ENCODE measurements at places on chromosomes 16 and 17.

DNA sequence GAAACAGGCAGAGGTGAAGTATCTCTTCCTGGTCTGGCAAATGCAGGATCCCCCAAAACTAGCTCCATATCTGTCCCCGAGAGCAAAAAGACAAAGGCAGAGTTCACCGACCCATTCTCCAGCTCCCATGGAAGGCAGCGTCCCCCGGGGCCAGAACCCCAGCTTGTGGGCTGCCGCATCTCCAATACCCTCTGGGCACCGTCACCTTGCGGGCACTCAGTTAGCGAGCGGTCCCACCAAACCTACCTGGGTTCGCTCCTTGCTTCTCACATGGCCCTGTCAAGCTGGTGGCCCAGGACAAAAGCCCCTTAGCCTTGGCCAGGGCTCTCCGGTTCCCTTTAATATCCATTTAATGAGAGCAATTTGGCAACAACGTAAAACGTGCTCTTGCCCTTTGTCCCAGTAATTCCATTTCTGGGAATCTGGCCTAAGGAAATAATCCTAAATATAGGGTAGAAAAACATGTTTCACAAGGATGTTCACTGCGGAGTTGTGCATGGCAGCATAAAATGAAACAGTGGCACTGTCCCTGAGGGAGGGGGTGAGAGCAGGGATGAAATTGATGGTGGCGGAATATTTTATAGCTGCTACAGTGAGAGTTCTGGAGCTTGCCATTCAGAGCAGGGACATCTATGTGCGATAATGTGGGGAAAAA lies 157.1 kb downstream of the CMIP start:
- no peak for DNase-seq

DNA sequence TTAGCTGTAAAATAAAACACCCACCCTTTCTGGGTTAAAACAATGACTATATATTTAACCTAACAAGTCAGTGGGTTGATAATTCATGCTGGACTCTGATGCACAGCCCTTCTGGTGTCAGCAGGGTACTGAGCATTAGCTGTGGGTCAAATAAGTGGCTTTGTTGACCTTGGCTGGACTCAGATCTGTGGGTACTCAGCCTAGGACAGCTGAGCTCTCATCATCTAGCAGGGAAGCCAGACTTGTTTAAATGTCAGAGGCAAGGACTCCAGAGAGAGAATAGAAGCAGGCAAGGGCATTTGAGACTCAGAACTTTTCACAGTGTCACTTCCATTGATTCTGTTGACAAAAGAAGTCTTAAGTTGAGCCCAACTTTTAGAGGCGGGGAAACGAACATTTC lies 1063.8 kb upstream of the CDH8 start:
- DNase-seq: no peak

DNA sequence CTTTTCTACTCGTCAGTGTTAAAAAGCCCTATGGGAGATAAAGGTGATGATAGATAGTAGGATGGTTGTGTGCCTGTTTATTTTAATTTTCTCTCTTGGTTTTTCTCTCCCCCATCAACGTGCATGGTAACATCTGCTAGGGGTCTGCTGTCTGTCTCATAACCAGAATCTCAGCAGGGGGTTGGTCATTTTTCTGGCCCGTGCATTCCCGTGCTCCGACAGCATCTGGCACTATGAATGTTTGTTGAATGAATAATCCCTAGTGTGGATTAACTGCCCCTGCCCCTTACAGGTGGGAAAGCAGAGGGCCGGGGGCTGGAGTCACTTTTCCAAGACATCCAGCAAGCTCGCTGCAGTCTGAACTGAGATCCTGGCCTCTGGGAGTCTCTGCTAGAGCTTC lies 6.3 kb downstream of the CA5A start:
- DNase-seq: no peak

DNA sequence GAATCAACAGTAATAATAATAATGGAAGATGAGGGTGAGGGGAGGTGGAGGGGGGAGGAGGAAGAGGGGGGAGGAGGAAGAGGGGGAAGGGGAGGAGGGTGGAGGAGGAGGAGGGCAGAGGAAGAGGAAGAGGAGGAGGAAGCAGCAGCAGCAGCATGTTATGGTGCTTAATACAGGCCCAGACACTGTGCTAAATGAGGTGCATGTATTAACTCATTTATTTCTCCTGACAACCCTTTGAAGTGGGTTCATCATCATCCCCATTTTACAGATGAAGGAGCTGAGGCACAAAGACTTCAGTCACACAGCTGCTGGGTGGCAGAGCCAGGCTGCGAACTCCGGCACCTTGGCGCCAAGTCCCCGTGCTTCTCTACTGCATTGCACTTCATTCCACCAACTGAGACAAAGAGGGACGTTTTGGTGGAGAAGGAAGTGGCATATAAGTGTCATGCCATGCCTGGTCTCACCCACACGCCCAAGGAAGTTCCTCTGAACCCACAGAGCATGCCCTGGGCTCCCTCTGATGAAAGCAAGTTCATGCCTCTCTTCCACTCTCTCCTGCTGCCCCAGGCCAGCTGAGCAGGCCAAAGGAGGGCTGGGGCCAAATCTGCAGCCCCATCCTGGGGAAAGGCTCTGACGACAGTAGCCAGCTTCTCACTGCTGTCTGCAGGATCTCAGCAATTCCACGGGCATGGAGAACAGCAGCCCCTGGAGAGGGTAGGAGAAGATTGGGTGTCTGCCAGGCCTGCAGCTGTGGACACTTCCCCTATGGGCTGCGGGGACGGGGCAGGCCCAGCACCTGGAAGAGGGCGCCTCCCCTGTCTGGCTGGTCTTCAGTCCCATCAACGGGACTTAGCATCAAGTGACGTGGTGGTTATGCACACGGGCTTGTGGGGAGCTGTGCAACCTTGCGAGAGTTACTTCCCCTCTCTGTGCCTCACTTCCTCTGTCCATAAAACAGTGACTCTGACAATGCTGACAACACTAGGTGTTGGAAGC lies 21.8 kb downstream of the XYLT1 start:
- DNase-seq: no peak

GRCh38 chr17:79617304-79617703 lies 6.5 kb upstream of the RBFOX3 start:
- no peak for DNase-seq

DNA sequence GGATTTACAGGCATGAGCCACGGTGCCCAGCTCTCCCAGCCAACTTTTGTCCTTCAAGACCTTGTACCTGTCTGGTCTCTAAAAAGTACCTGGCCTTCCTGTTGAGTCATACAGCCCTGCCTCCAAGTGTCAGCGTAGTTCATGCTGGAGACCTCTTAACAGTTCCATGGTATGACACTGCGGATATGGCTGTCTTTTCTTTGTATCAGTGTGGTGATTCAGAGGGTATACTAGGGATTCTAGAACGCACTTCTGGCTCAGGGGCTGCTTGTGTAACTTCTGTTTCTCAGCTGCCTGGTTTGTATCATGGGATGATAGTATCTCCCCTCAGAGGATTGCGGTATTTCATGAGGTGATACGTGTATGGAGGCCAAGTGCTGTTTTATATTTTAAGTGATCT lies 2.0 kb upstream of the TMEM11 start:
- DNase-seq: peak; percentile 84

DNA sequence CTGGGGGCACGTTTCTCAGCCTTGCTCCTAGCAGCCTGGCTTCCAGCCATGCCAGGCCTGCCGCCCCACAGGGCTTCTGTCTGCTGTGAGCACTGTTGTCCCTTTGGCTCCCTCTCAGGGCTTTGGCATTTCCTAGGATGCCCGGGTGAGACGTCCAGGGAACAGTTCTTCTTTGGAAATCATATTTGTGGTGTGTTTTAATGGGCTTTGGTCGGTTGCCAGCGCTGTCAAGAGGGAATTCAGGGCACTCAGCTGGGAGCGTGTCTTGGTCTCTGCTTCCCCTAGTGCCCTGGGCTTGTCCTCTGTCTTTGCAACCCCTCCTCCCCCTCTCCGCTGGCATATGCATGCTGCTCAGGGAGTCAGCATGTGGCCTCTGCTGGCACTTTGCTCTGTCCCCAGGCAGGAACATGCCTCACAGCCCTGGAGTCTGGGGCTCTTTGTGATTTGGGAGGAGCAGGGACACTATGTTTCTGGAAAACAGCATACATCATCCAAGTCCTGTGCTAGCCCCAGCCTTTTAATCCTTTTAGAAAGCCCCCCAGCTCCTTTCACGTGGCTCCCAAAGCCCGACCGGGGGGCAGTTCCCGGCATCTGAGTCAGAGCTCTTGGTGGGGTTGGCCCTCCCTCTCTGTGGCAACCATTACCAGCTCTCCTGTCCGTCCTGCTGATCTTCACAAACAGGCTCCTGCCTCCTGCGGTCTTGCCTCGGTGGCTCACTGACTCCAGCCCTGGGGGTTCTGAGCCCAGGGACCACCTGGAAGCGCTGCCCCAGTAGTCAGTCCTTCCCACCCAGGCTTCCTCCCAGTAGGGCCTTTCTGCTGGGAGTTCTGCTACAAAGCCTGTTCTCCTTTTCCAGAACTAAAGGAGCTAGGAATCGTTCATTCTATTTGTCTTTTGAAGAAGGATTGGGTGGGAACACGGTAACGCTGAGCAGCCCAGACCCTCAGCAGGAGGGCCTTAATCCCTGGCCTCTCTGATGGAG lies 26.7 kb downstream of the SAP30BP start:
- peak; percentile 57 for DNase-seq

- peak; percentile 27 for DNase-seq
Measured at GRCh38 chr17:8155231-8155995, 3.2 kb upstream of the PER1 start.

DNA sequence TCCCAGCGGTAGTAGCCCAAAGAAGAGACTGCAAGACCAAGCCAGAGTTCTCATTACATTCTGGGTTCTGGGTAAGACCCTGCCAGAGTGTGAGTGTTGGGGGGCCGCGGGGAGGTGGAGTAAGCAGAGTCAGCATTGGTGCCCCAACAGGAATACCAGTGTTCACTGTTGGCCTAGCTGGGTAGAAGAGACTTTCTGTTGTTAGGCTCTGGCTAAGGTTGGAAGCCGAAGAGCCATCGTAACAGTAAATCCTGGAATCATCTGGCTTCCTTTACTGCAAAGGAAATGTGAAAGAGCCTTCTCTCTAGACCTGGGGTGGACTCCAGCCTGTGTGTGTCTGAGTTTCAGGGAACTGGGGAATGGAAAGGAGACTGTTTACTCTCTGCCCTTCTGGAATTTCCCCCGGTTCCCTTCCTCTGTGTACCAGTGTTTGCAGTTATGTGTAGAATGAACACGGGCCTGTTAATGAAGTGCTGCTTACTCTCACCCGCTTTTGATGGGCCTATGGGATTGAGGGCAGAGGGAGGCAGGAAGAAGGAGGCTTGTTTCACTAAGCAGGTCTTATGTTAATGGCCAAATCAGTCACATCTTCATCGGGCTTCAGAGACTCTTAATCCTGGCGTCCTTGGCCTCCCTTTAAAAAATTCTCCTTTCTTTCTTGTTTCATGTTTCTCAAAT lies 68.5 kb downstream of the WWP2 start:
- no peak for DNase-seq

- DNase-seq: no peak
Measured at GRCh38 chr17:83058266-83058798, 21.1 kb upstream of the METRNL start.

DNA sequence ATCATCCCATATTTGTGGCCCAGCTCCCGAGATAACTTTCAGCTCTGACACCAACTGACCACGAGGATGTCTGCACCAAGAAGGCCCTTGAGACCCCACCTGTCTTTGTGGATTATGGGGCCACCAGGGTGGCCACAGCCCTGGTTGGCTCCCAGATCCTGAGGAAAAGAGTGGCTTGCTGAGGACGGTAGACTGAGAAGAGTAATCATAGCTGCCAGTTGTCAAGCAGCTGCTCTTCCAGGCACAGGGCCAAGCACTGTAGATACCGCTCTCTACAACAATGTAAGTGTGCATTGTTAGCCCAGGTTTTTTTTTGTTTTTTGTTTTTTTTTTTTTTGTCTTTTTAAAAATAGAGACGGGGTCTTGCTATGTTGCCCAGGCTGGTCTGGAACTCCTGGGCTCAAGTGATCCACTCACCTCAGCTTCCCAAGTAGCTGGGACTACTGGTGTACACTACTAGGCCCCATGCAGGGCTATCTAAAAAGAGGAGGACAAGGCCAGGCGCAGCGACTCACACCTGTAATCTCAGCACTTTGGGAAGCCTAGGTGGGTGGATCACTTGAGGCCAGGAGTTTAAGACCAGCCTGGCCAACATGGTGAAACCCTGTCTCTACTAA lies 9.6 kb downstream of the ZNF205 start:
- no peak for DNase-seq

DNA sequence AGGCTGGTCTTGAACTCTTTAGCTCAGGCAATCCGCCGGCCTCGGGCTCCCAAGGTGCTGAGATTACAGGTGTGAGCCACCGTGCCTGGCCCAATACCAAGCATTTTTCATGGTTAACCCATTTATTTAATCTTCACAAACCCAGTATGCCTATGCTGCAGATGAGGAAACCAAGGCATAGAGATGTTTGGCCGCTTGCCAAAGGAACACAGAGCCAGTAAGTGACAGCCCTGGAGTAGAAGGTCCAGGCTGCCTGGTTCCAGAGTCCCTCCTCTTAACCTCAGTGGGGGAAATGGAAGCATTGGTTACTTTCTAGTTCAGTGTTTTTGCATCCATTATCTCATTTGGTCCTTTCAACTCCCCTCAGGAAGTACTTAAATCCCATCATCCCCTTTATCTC lies 15.3 kb upstream of the ARL5C start:
- DNase-seq: no peak

DNA sequence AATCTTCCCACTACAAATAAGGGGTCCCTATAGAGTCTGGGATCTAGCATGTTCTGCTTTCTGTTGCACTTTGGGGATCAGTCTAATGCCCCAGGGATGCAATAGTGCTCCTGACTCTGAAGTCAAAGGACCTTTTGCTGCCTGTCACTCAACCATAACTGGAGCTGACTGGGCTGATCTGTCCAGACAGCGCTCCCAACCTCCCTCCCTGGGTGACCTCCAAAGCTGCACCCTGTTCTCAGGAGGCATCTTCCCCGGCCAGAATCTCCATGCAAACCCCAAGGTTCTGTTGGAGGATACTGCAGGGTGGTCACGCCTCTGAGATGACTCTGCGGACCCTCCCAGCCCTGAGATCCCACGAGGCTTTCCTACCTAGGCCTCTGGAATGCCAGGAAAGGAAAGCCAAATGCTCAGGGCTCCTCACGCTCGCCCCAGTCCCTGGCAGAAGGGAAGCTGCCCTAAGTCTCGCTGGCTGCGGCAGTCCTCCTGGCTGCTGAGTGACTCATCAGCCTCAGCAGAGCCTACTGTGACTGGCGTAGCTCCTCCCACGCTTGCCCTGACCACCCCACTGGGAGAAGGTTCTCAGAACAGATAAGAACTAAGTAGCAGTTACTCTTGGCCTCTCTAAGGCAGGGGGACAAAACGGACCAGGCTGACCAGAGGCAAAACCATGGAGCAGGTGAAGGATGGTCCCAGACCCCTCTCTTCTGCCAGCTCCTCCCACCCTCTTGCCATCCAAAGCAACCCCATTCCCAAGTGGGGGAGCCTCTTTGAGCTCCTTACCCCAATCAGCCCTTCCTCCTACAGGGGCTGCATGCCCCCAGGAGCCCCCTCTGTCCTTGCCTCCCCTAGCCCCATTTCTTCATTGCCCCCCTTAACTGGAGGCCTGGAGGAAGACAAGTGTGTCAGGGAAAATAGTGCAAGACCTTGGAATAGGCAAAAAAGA lies 124.1 kb upstream of the TNRC6C start:
- DNase-seq: peak; percentile 52

Measured in bronchial epithelial cell (primary cell).